ENCODE measurements at places on chromosomes 6 and 20.

GRCh38 chr6:15255909-15256395, 10.1 kb downstream of the JARID2 start:
- DNase-seq = no peak

GRCh38 chr6:37100745-37101144, 69.2 kb upstream of the PIM1 start:
- DNase-seq = no peak

GRCh38 chr6:63792736-63793464, 157.3 kb downstream of the PHF3 start:
- DNase-seq = no peak

DNA sequence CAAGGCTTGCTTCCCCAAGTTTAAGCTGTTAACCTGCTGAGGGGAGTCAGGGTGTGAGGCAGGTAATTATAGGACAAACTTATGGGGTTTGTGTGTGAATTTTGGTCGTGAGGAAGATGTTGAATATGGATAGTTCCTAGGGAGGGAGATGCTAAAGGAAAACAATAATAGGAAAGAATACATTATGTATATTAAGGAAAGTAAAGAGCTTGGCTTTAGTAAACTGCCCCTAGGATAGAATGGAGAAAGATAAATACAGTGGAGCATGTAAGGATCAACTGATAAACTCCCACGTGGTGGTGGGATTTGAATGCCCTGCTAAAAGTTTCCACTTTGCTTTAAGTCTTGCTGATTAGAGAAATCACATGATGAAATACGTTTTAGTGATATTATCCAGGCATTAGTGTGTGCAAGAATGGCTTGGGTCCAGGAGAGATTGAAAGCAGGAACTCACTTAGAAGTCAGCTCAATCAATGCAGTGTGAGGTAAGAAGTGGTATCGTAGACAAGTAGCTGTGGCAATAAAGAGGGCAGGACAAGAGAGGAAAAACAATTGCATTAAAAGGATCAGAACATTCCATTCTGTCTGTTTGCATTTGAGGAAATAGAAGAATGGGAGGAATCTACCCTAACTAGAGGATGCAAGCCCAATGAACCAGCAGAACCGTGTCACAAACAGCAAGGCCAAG, 52.5 kb downstream of the RPS12 start:
- DNase-seq = no peak

DNA sequence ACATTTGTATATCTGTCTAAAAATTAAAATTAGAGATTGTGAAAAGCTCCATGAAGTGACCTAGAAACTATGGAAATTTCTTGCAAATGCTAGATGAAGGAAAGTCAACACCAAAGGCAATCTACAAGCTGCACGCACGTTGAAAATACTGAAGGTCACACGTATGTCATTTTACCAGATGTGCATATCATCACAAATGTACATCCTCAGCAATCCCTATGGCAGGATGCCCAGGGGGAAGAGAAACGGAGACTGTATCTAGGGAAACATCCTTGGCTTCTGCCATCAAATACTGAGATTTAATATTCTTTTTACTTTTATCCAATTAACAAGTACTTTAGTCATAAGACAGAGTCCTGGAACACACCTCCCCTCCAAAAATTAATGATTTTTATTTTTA, 672.0 kb downstream of the RNF144B start:
- DNase-seq = no peak

DNA sequence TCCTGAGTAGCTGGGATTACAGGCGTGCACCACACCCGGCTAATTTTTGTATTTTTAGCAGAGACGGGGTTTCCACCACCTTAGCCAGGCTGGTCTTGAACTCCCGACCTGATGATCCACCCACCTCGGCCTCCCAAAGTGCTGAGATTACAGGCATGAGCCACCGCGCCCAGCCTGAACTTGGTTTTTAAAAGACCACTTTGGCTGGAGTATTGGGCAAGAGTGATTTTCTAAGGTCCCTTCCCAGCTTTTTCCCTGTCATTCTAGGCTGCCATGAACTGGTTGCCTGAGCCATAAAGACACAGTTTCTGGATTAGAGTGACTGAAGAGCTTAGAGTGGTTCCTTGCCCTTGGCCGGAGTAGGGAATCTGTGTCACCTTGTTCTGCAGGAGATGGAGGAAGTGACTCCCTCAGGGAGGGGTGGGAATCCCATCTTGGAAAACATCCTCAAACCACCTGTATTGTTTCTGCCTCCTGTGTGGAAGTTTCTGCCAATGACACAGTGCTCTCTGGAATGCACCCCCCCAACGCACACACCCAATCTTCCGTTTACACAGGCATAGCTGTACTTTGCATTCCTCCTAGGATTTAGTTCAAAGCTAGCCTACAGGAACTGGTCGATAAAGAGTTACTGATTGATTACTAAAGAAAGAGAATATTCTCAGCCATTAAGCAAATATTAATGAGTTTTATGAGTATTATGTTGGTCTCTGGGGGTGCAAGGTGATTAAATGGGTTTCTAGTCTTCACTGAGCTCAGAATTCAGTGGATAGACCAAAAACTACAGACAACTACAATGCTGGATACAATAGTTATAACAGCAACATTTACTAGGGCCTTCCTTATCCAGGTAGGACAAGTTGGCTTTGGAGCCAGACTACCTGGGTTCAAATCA, 18.2 kb downstream of the BCL2L1 start:
- no peak for DNase-seq

DNA sequence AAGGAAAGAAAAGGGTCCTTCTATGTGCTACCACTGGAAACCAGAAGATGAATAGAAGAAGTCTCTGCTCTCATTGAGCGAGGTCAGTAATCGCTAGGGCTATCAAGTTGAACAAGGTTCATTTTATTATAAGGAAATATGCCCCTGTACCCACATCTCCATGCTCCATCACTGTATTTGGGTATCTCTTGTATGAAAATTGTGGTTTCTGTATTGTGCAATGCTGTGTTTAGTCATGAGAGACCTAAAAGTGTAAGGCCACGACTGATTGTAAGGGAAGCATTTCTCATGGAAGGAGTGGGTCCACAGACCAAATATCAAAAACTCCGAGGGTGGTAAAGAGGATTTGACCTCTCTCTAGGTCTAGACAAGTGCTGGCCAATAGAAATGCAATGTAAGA, 3.6 kb upstream of the HS3ST5 start:
- no peak for DNase-seq

GRCh38 chr6:147829418-147829817, 320.9 kb downstream of the SAMD5 start:
- no peak for DNase-seq

DNA sequence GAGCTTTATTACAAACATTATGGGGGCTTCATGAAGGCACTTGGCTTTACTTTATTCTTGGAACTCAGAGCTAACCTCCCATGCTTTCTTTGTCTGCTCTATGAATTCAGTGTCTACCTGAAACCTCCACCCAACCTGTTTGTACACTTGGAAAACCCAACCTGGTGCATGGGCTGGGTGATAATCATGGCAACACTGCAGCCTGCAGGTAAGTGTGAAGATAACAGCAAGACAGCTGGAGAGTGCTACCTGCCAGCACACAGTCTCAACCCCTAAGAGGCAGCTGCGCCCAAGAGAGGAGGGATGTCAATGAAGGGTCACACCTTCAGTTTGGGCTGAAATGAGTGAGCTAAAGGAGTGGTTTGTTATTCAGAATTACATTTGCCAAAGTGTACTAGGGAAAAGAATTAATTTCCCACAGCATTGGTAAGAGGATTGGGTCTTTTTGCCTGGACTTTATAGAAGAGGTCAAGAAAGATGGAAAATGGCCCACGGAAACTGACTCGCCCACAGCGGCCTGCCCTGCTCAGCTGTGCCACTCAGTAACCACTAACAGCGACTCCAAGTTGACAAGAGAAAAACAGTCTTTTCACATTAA, 24.4 kb downstream of the FOXQ1 start:
- DNase-seq = no peak

DNA sequence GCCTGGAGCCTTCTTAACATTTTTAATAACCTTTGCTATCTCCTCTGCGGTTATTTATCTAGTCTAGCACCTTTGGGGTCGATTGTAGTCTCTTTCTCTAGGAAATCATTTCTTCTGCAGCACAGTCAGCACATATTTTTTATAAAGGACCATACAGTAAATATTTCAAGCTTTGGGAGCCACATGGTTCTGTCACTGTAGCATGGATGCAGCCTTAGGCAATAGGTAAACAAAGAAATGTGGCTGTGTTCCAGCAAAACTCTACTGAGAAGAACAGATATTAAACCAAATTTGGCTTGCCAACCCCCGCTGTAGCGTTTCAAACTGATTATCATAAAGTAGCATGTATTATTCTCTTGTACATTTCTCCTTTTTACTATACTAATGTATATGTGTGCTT, 95.7 kb downstream of the SLC23A2 start:
- DNase-seq = no peak

- DNase-seq = peak; percentile 7
Measured at GRCh38 chr6:27019651-27020552, 227.6 kb upstream of the PRSS16 start.

DNA sequence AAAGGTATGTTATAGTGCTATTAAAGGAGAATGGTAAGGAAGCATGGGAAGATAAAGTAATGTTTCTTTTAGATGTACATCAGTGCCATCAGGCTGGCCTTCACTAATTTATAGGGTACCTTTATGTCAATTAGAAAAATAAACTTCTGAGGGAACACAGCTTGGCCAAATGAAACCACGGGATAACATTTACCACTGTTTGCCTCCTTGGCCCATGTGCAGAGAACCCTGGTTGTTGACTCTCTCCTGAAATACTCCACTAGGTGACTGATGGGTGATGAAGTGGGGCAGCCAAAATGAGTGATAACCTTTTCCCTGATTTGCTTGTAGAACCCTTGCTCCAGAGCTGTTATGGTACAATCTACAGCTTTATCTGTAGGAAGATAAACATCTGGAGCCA, 9.5 kb downstream of the TRIM38 start:
- no peak for DNase-seq

DNA sequence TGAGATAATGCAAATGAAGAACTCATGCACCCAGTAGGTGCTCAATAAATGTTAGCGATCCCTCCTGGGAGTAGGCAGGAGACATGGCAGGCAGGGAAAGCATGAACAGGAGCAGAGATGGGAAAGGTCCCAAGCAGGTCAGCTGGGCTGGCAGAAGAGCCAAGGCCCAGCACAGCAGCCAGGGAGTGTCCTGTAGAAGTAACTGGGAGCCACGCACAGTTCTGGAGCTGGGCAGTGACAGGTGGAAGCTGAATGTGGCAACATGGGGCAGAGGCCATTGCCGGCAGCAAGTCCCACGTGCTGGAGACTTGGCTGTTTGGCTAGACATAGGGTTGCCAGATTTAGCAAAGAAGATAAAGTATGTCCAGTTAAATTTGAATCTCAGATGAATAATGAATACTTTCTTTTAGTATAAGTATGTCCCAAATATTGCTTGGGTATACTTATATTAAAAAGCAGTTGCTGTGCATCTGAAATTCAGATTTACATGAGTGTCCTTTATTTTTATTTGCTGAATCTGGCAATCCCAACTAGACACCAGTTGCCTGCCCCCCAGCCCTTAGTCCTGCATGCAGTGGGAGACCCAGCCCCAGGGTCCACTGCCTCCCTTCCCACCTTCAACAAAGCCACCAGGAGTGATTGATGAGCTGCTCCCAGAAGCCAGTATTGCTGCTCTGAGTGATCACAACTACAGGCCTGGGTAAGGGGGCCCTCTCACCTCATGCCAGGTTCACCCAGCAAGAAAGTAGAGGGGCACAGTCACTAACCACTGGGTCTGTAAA, 3.7 kb upstream of the LPIN3 start:
- no peak for DNase-seq

- no peak for DNase-seq
Measured at GRCh38 chr20:17287503-17287902, 60.7 kb downstream of the PCSK2 start.

DNA sequence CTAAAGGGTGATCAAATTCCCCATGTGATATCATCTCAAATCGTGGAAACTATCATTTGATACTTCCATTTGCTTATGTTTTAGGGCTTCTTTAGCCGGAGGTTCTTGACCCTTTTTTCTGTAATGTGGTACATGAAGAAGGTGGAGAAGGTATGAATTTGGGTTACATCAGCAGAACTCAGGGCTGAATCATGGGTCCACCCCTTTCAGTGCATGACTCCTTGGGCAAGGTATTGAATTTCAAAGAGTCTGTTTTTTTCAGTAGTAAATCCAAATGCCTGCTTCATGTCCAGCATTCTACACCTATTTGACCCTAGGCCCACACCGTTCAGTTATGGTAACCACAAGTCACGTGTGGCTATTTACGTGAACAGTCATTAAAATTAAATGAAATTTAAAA, 30.6 kb upstream of the QKI start:
- DNase-seq = no peak

- DNase-seq = no peak
Measured at GRCh38 chr6:21033575-21034026, 499.3 kb downstream of the CDKAL1 start.

GRCh38 chr6:35264550-35265274, 5.2 kb downstream of the ZNF76 start:
- no peak for DNase-seq

All from stimulated activated CD8-positive, alpha-beta memory T cell treated with anti-CD3 and anti-CD28 coated beads, Interleukin-4, amount 100 ng/mL, for 4 hours (primary cell).